ENCODE measurements at places on chromosomes 16 and 17.
A peak's percentile ranks its signal among the peaks of the same experiment; 100 is the strongest.

DNA sequence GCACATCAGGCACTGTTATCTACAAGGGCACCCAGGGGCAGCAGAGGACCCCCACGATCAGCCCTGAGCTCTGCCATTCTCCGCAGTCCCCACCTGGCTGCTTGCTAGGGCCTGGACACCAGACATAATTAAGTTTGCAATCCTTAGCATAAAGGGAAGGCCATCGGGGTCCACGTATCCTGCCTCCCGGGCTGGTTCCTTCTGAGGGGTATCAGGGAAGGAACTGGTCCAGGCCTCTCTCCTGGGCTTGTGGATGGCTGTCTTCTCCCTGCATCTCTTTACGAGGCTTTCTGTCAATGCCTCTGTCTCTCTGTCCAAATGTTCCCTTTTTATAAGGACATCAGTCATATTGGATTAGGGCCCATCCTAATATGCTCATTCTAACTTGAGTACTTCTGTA, 77.8 kb downstream of the CYLD start:
- no peak for DNase-seq

- DNase-seq: no peak
Measured at GRCh38 chr16:68734782-68735181, 2.3 kb upstream of the CDH1 start.

DNA sequence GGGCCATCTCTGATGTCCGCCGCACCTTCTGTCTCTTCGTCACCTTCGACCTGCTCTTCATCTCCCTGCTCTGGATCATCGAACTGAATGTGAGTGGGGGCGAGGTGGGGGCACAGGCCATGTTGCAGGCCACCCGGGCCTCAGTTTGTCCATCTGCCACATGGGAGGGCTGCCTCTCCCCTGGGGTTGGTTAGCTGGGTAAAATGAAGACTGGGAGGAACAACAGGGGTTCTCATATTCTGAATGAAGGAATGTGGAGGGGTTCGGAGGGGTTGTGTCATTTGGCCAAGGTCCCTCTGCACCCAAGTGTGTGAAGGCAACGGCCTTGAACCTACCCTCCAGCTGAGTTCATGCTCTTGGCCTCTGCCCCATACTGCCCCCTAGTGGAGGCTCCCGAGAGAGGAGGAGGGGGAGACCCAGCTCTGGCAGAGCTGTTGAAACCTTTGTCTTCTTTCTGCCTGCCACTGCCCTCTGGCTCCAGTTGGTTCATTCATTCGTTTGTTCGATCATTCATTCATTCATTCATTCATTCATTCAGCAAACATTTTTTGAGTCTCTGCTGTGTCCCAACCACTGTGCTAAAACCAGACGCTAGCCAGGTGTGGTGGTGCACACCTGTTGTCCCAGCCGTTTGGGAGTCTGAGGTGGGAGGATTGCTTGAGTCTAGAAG, 11.4 kb upstream of the TCAP start:
- no peak for DNase-seq

GRCh38 chr17:80263253-80264204, 2.9 kb downstream of the RNF213 start:
- peak; percentile 89 for DNase-seq

DNA sequence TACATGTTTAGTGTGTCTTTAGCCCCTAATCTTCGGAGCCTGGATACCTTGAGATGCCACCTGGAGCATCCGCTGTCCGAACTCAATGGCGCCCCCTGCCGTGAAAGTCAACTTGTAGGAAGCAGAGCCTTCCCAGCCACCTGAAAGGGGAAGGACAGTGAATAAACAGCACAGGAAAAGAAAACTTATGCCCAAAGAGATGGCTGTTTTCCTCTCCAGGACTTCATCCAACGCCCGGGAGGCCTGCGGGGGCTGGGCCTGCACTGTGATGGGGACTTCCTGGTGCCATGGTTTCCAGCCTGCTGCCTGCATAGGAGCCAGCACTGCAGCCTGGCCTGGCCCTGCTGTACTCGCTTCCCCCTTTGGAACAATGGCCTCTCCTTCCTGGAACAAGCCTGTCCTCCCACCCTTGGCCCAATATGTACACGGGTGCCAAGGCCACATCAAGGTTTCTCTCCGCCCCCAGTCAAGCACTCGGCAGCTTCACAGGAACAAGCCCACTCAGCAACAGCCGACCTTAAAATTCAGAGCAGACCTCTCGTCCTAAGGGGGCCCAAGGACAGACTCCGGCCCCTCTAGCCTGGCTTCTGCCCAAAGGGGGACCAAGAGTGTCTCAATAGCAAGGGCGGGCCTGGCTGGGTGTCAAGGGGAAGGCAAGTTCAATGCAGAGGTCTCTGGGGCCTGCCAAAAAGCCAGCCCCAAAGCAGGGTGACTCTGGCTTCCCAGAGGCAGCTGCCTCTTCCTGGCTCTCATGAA, 4.5 kb upstream of the UNC13D start:
- peak; percentile 39 for DNase-seq

DNA sequence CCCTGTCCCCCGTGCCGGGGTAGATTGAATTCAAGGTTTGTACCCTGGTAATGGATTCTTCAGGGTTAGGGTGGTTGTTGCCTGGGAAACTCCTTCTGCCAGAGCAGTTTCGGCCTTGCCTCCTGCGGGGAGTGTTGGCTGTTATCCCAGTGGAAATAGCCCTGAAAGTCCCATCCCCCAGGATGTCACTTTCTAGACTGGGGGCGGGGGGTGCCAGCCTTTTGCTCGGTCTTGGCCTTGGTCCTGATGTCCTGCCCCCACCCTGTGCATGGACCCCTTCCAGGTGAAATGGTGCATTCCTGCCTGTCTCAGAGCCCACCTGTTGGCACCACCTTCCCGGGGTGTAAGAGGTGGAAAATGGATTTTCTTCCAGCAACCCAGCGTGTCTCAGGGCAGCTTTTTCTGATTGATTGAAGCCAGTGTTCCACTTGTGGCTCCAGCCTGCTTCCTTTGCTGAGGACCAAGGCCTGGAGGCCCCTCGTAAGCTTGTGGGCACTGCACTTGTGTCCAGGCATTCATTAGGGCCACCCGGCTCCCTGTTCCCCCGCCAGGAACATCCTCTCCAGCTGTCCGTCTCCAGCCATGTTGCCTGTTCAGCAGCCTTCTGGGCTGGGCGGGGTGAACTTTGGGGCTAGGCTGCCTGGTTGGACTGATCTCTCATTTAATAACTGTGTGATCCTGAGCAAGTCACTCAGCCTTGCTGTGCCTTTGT, 25.6 kb downstream of the MGAT5B start:
- DNase-seq: no peak

DNA sequence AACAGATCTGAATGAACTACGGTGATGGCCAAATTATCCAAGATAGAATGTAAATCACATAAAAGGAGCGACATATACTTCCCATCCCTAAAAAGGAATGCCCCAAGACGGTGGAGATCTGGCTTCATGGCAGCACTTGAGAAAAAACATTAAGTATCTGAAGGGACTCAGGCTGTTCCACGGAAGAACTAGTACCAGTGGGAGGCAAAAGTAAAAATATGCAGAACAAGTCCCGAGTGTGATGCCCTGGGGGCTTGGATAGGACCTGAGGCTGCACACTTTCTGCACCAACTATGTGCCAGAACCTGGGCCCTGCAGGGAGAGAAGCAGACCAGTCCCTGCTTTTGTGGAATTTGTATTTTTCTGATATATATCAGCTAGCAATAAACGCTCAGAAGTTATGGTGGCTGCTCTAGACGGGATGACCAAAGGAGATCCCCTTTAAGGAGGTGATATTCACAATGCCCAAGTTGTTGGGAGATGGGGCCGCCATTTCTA, 539 bp upstream of the CKLF start:
- DNase-seq: no peak

DNA sequence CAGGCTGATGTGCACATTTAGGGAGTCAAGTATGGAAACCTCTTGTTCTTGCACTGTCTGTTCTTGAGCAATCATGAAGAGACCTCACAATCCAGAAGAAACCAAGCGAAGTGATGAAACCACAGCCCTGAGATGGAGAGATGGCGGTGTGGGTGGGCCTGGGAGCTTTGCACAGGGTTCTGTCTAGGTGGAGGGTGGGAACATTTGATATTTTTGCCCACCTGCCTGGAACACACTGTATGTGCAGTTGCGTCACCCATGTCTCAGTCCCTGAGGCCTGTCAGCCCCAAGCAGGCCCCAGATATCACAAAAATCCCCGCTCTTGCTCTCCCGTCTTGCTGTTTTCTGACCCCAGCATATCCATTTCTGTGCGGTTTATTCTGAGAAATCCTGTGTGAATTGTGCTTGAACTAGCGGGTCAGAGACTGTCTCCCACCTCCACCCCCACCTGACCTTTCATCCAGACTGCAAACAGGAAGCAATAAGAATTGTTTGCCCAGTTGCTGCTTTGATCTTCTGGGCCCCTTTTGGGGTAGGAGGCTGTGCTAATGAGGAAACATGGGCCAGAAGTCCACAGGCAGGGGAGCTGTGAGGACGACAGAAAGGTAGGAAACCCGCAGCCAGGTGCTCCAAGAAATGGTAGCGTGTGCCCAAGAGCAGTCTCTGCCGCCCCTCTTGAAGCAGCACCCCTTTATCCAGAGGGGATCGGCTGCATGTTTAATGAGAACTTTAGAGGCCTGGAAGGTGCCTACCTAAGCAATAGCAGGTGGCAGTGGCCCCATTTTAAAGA, 183.8 kb downstream of the CCDC182 start:
- no peak for DNase-seq

DNA sequence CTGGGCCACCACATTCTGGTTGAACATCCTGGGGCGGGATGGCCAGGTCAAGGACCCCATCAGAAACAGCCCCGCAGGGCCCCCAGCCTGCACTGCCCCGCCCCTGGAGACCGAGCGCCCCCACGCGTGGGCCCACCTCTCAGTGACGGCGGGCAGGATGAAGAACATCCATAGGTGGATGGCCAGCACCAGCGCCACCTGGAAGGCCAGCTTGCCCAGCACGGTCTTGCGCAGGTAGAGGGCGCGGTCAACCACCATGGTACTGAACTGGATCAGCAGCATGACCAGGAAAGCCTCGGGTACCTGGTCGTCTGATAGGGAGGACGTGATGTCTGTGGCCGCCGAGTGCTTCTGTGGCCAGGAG, 13.6 kb downstream of the CTU2 start:
- no peak for DNase-seq

DNA sequence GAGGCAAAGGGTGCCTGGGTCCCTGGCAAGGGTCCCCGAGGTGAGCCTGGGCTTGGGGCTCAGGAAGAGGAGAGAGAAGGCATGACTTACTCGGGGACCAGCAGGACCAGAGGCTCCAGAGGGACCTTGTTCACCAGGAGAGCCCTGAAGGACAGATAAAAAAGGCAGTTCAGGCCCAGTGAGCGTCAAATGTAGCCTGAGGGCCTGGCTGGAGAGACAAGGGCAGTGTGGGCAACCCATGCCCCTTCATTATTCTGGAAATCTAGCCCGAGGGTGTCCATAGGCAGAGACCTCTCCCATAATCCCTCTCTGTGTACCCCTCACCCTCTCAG, 14.1 kb downstream of the COL1A1 start:
- DNase-seq: no peak

DNA sequence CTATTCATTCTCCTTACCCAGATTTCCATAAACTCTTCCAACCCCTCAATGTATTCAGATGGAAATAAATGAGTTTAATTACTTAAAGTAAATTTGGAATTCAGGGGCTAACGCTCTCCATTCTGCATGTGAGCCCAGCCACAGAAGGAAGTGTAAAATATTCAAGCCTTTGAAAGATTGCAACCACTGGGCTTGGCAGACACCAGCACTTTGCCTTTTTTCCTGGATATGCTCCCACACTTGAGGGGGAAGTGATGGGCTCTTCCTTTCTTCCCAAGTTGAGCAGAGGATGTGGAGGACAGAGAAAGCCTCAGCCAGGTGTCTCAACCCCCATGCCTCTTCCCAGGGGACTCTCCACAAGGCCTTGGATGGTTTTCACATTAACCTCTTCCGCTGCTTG, 825.1 kb upstream of the EEF2KMT start:
- no peak for DNase-seq

- no peak for DNase-seq
Measured at GRCh38 chr16:85462714-85463611, 150.2 kb upstream of the GSE1 start.

- DNase-seq: no peak
Measured at GRCh38 chr17:82846061-82846691, 6.4 kb upstream of the ZNF750 start.

DNA sequence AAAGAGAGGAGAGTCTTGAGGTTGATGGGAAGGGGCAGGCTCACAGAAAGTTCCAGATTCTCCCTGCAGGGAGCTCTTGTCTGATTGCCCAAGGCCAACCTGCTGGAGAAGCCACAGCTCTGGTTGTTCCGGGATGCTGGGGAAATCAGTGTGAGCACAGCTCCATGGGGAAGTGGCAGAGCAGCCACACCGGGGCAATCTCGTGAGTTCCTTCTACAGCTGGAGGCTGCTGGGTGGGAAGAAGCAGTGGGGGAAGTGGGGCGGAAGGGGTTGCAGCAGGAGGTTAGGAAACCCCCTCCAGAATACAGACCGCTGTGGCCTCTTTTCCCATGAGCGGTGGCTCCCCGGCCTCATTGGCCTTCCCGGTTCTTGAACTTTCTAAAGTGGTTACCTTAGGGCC, 34.0 kb downstream of the KIAA0513 start:
- no peak for DNase-seq

DNA sequence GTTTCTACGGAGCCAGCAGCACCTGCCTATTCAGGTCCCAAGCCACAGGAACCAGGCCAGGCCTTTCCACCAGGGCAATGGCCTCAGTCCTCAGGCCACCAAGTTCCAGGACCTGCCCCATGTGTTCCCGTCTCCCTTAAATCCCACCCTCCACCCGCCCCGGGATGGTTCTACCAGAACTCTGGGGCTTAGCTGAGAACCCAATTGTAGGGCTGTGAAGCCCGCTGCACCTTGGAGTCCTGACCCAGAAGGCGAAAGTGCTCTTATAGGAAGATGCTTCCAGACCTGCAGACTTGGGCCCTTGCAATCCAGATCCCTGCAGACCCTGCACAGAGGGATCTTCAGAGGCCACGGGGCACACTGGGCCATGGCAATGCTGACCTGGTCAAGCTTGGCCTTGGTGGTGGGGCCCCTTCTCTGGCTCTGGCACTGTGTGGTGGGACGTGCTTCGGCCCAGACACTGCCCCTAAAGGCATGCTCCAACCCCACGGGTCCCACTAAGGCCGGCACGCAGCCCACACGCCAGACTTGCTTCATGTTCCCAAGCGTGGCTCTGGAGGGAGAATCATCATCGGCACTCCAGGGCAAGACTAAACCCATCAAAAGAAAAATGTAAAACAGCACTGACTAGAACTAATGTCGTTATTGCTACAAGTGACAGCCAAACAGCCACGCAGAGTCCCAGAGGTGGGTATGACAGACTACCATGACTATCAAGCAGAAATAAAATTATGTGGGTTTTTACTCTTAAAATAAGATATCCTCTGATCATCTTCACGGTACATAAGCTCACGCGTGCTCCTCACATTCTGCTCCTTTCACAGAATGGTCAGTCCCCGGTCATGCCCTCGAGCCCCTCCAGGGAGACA, 41.3 kb upstream of the ATP2A3 start:
- DNase-seq: no peak

Measured in Caki2 (cell line).